Heart right ventricle (tissue), 16 donors: ENCODE measurements at places on chromosomes 13 and 19. TPM values are rescaled to one million over a fixed set of nuclear protein-coding genes. Genes with fewer than 3 reads are reported as not detected.

The FGF14 gene
- total RNA-seq: 2.8 TPM

The MBD3L2 gene
- not detected for total RNA-seq

The ZNF540 gene
- total RNA-seq: 6.8 TPM

The PGLYRP2 gene
- total RNA-seq: not detected

The SYT3 gene
- not detected for total RNA-seq

The LIN7B gene
- total RNA-seq: 21.2 TPM

The SULT2A1 gene
- not detected for total RNA-seq

The ITGBL1 gene
- total RNA-seq: 4.8 TPM

The KLK4 gene
- not detected for total RNA-seq

The QPCTL gene
- total RNA-seq: 1.8 TPM

The MYADM gene
- 87.4 TPM for total RNA-seq

The KIR2DL1 gene
- total RNA-seq: not detected

The FUT1 gene
- 4.7 TPM for total RNA-seq

The ATP1A3 gene
- 327 TPM for total RNA-seq

The GSX1 gene
- not detected for total RNA-seq

The LILRA1 gene
- total RNA-seq: 0.37 TPM

The LRG1 gene
- 1.3 TPM for total RNA-seq

The SERTAD3 gene
- 35.5 TPM for total RNA-seq

The RNF113B gene
- total RNA-seq: not detected

The URAD gene
- not detected for total RNA-seq

The PRR20D gene
- not detected for total RNA-seq

The LENG1 gene
- 8.4 TPM for total RNA-seq

The RANBP3 gene
- 75.4 TPM for total RNA-seq

The ZNF837 gene
- total RNA-seq: 0.42 TPM

The FREM2 gene
- 0.02 TPM for total RNA-seq

The MAMSTR gene
- total RNA-seq: 4.1 TPM

The EHD2 gene
- total RNA-seq: 37.0 TPM

The GIPR gene
- 6.2 TPM for total RNA-seq

The CCL25 gene
- not detected for total RNA-seq

The NLRP4 gene
- total RNA-seq: not detected

The SHISA7 gene
- total RNA-seq: not detected

The KIR2DL4 gene
- total RNA-seq: not detected

The PRTN3 gene
- total RNA-seq: not detected

The CEACAM16 gene
- not detected for total RNA-seq

The SEMA6B gene
- total RNA-seq: 10.9 TPM

The P2RY11 gene
- total RNA-seq: 6.7 TPM

The KLC3 gene
- total RNA-seq: not detected
